Aorta (tissue), 5 donors: ENCODE measurements at places on chromosomes 6 and 20. TPM values are rescaled to one million over a fixed set of nuclear protein-coding genes. Genes with fewer than 3 reads are reported as not detected.

GRCh38 chr6:158237656-158238055 is 69.5 kb downstream of the GTF2H5 start:
- no peaks in the 10 kb centered on the region for H3K27me3 ChIP-seq
- no peak overlapping the region for H3K27ac ChIP-seq
- H3K36me3 ChIP-seq = no peaks in the 10 kb centered on the region
- H3K4me1 ChIP-seq = no peaks in the 10 kb centered on the region
- no peak for DNase-seq
- H3K4me3 ChIP-seq = no peak overlapping the region

GRCh38 chr6:25486550-25486949 is 165.5 kb upstream of the SCGN start:
- H3K27me3 ChIP-seq = no peaks in the 10 kb centered on the region
- no peak overlapping the region for H3K27ac ChIP-seq
- peaks cover 2% of the 10 kb centered on the region for H3K4me1 ChIP-seq

DNA sequence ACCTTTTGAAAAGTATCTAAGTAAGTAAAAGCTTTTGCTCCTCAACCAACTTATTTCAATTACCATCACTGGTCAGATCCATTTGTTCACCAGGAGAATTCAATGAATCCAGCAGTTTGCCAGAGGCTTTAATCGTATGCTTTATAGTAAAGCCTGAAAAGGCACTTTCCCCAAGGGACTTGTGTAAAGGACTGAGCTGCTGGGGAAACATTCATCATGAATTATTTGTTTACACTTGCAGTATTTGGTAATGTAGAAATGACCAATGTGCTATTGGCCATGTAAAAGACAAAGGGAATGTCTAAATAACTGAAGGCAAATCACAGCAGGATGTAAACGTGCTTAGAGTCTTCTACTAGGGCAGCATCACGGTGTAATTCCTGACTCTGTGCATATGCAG is 471.4 kb downstream of the ADGRB3 start:
- no peaks in the 10 kb centered on the region for H3K27me3 ChIP-seq
- H3K27ac ChIP-seq = no peak overlapping the region
- H3K36me3 ChIP-seq = no peaks in the 10 kb centered on the region

DNA sequence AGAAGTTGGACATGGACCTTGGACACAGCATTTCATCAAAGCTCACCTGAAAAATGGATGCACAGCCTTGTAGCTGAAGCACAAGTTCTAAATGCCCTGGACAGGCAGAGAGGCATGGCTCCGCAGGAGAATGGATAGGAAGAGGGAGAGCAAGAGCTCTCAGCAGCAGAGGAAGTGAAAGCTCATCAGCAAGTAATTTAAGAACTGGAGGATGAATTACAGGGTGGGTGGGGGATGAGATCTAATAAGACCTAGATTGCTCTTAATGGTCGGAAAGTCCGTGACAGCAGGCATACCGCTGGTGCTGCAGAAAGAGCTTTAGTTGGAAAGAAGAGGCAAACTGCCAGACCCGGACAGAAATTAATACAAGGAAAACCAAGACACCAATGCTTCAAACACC is 37.3 kb upstream of the SAYSD1 start:
- no peaks in the 10 kb centered on the region for H3K27me3 ChIP-seq
- H3K4me1 ChIP-seq = no peaks in the 10 kb centered on the region
- H3K36me3 ChIP-seq = no peaks in the 10 kb centered on the region

GRCh38 chr20:46583411-46584214 is 33.2 kb upstream of the OCSTAMP start:
- no peaks in the 10 kb centered on the region for H3K4me1 ChIP-seq
- DNase-seq = peak; percentile 57
- H3K4me3 ChIP-seq = no peak overlapping the region
- H3K27me3 ChIP-seq = no peaks in the 10 kb centered on the region

Gene PYGB
- total RNA-seq = 92.8 TPM
